SK-MEL-5 (cell line): ENCODE measurements at places on chromosomes 2 and 18. TPM values are rescaled to one million over a fixed set of nuclear protein-coding genes. Genes with fewer than 3 reads are reported as not detected.

DNA sequence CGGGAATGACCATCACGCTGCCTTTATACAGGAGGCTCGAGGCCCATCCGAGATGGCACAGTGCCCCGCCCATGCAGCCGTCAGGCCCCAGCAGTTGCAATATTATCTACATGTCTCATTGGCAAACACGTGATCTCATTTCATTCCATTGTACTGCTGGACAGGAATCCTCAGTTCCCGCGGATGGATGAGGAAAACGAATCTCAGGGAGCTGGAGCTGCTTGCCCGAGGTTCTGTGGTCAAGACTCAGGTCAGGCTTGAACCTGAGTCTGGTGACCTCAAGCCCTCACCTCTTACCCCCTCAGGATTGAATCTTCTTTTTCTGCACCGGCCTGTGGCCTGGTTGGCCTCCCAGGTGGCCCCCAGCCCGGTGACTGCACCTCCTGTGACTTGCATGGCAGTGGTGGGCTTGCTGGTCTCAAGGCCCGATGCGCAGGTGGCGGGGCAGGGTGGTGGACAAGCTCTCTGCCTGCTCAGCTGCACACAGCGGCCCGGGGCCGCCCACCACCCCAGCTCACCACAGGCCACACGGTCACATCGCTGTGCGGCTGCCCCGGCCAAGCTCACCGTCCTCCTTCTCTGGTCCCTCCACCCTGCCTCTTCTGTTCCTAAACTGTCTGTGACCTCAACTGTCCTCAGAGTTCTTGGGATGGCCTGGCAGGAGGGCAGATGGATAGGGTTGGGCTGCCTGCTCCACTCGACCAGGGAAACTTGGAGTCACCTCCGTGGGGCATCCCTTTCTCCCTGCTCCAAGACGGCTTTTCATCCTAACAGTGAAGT is 52.0 kb upstream of the HS6ST1 start:
- no peak for DNase-seq

DNA sequence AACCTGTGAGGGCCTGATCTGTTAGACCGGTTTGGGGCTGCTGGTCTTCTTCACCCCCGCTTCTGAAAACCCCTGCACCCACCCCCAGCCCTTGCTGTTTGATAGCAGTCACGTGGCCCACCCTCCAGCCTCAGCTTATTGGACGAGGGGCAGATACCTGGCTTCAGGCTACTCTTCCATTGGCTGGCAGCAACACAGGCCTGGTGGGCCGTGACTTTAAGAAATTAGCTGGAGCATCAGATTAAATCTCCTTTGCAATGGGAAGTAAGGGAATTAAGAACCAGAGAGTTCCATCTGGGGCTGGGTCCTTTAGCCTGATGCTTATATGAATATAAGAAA is 107.3 kb downstream of the KLHL29 start:
- no peak for DNase-seq

GRCh38 chr2:120576509-120577474 is 158.9 kb upstream of the GLI2 start:
- DNase-seq, result peak; percentile 45

The SNORC gene
- total RNA-seq, result 0.55 and 1.1 TPM in 2 replicates

- DNase-seq, result peak; percentile 83
Measured at GRCh38 chr2:76197842-76198448, 487.2 kb upstream of the GCFC2 start.

- peak; percentile 85 for DNase-seq
Measured at GRCh38 chr2:100260712-100261620, 61.3 kb downstream of the LONRF2 start.

- no peak for DNase-seq
Measured at GRCh38 chr2:102340778-102341177, 14.8 kb upstream of the IL18R1 start.

The CLIP4 gene
- total RNA-seq, result 68.7 and 73.7 TPM in 2 replicates

GRCh38 chr18:40313030-40313642 is 1641.9 kb upstream of the PIK3C3 start:
- DNase-seq, result no peak

DNA sequence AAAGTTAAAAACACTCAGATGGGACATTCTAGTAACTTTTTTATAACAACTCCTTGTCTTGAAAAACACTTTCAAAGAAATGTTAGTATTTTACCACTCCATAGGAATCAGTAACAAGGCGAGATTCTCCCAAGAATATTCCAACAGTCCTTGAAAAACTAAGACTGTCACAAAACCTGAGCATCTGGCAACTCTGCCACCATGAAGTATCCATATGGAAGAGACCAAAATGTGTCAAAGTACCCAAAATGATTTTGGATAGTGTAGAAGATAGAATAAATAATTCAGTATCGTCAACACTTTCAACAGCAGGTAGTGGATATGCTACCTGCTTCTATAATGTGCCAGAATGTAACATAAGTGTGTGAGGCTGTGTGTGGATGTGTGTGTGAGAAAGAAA is 361.8 kb downstream of the ZEB2 start:
- DNase-seq, result no peak

The MYO5B gene
- 0.48 and 0.66 TPM in 2 replicates for total RNA-seq

DNA sequence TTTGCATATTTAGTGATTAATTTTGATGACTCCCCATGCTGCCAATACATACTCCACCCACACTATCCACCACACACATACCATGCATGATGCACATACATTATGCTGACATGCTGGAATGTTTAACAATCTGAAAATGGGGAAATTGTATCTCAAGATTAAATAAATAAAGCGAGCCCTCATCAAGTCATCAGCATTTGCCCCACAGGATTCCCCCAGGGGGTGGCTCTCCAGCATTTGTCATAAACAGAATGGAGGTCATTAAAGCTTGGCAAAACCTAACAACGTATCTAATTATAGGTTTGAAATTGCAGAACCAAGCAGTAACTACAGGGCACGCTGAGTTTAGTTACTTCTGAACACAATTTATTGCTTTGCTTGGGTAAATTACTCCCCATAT is 141.2 kb upstream of the TACR1 start:
- no peak for DNase-seq

GRCh38 chr18:25979369-25980040 is 110.9 kb downstream of the SS18 start:
- no peak for DNase-seq

The GALNT5 gene
- total RNA-seq, result not detected in 2 replicates

GRCh38 chr2:233693963-233694362 is 1.3 kb downstream of the UGT1A6 start:
- DNase-seq, result no peak

DNA sequence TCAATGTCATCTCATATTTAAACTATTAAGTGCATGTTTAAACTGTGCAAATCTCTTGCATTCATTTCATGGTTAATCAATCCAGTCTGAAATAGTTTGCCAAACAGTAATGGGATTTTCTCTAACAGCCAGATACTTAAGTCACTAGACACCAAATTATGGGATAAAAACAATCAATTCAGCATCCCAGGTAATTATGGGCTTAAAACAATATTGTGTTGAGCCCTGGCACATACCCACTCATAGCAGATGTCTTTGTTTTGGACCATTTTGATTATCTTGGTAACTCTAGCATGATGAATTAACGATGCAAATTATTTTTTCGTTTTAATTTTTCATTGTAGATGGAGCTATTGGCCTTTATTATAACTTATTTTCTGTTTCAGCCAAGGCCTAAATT is 118.5 kb upstream of the CD302 start:
- no peak for DNase-seq

DNA sequence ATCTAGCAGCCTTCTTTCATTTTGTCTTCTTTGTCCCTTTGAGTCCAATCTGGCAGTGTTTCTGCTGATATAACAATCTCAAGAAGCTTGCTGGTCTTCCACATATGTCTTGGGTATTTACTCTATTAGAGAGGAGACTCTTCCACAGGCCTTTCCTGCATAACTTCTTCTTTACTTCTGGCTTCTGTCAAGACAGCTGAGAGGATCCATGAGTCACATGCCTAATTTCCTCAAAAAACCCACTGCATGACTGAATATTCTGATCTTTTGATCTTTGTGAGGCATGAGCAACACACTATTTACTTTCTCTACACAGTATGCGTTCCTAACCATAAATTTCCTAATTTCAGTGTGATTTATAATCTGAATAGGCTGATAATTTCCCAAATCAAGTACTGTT is 5.1 kb upstream of the DCC start:
- no peak for DNase-seq

The DNAJC27 gene
- 3.4 and 6.0 TPM in 2 replicates for total RNA-seq

DNA sequence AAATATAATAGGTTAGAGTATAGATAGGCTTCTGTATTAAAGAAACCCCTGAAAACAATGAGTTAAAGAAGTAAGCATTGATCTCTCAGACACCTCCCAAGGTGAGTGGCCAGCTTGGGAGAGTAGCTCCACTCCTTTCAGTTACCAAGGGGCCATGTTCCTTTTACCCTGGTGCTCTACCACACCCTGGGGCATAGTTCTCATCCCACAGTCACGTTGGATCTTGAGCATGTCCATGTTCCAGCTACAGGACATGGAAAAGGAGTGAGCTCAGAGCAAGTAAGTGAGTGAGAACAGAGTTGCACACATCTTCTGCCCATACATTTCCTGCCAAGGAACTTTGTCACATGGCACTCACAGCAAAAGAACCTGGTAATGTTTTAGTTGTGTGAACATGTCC is 325.9 kb upstream of the SLC39A10 start:
- no peak for DNase-seq

- DNase-seq, result no peak
Measured at GRCh38 chr2:205593891-205594290, 88.4 kb upstream of the NRP2 start.
